ENCODE measurements at places on chromosomes 13 and 19.

DNA sequence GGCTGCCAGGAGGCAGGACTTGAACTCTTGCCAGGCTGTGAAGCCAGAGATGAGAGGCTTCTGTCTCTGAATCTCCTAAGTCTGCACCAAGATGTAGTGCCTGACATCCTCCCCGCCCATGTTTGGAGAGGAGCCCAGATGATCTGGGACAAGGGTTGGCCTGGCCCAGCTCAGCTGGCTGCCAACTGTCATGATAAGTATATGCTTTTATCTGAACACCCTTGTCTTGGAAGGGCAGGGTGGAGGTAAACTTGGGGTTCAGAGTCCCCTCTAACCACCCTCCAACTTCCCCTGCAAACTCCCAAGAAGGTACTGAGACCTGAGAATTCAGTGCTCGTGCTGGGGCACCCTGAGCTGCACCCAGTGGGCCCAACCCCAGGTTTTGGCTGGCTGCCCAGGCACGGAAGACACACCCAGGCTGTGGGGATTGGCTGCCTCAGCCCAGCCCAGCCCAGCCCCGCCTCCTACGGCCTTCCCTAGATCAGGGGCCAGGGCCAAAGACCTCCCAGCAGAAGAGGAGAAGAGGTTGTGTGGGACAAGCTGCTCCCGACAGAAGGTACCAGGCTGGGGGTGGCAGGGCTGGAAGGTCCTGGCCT, at the start of gene CYP4F12:
CYP4F12 (plus strand) TSS at position 508 of the 596 bp plus-strand sequence. CDS start 443 bp downstream, outside the sequence.
- peak; percentile 27 for DNase-seq

- peak; percentile 33 for DNase-seq
Measured at GRCh38 chr19:610071-610800, 20.6 kb downstream of the HCN2 start.

DNA sequence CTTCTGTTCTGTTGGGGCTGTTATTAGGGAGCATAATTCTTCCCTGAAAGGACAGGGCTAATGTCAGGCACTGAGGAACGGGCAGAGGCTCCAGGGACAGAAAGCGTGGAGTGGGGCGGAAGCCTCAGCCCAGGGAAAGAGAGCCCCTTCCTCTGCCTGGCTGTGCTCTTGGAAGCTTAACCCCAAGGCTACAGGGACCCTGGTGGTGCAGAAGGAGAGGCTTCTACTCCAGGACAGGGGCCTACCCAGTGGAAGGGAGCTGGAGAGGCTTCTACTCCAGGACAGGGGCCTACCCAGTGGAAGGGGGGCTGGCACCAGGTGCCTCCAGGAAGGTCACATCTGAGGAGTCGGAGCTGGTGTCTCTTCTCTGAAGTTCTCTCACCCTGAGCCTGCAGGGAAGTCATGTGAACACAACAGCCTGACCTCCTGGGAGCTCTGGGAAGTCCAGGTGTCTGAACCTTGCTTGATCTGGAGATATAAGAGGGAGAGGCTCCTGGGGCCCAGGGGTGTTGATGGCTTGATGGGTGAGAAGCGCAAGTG, 159.5 kb upstream of the SOX1 start:
- DNase-seq: no peak

- DNase-seq: no peak
Measured at GRCh38 chr13:36248700-36249099, 34.3 kb upstream of the SOHLH2 start.

- no peak for DNase-seq
Measured at GRCh38 chr13:54210397-54211049, 1181.9 kb downstream of the OLFM4 start.

GRCh38 chr13:112588490-112589297, 741 bp upstream of the TUBGCP3 start:
- DNase-seq: no peak

- DNase-seq: no peak
Measured at GRCh38 chr19:35115177-35115951, at the start of gene FXYD3. Gene FXYD3 (plus strand): TSS chr19:35115823. CDS start chr19:35119377, 3,554 bp downstream.

DNA sequence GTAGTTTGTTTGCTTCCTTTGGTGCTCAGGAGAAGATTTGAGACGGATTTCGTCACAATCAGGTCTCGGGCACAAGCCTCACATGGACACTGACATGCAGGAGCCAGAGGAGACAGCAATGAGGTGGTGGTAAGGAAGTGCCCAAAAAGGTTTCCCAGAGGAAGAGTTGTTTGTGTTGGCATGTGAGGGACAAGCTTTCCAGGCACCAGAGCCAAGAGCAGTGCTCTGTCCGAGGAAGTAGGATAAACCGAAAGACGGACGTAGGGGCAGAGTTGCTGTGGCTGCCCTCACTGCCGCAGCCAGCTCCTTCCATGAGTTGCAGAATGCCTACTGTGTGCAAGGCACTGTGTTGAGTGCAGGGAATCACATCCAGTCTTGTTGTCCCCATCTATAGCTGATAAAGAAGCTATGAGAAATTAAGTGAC, 27.7 kb downstream of the SAE1 start:
- DNase-seq: no peak

GRCh38 chr13:111413407-111414187, 93.2 kb downstream of the TEX29 start:
- no peak for DNase-seq

GRCh38 chr13:79361299-79361698, 44.8 kb downstream of the RBM26 start:
- DNase-seq: no peak

DNA sequence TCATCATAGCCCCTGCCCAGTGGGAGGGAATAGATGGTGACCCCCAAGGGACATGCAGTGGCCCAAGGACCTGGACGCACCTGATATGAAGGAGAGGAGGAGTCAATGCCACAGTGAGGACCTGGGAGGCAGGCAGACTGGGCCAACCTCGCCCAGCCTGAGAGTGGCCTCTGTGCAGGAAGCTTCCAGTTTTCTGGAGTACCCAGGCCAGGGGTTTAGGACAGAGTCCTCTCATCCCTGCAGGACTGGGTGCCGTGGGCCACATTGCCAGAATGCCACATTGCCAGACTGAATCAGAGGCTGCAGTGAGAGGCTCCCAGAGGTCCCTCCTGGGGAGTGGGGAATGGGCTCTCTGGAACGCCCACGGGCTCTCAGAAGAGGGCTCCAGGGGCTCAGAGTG, 82.9 kb upstream of the VSTM2B start:
- no peak for DNase-seq

DNA sequence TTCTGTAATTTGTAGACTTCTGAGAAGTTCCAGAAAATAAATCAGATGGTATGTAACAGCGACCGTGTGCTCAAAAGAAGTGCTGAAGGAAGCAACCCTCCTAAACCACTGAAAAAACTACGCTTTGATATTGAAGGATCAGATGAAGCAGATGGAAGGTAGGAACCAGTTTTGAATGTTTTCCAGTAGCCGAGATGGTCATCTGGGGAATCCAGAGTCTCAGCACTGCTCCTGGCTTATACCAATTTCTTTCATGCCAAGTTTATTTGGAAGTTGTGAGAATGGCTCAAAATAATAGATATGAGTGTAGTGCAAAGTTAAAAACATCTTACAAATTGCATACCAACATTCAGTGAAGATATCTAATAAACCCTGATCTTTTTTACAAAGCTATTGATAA, 56.2 kb downstream of the RCBTB2 start:
- no peak for DNase-seq

DNA sequence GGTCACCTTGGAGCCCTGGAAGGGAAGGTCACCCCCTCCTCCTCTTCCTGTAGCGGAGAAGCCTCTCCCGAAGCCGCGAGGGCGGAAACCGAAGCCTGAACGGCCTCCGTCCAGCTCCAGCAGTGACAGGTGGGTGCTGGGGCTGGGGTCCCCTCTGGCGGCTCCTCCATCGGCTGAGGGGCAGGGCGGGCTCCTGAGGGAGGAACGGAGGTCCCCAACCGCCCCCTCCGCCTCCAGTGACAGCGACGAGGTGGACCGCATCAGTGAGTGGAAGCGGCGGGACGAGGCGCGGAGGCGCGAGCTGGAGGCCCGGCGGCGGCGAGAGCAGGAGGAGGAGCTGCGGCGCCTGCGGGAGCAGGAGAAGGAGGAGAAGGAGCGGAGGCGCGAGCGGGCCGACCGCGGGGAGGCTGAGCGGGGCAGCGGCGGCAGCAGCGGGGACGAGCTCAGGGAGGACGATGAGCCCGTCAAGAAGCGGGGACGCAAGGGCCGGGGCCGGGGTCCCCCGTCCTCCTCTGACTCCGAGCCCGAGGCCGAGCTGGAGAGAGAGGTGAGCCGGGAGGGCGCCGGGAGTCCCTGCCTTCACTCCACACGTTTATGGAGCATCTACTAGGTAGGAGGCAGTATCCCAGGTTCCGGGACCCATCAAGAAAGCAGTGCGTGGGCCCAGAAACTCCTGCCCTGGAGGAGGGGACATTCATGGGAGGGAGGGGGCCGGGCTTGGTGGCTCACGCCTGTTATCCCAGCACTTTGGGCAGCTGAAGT, 22.0 kb downstream of the HDGFL2 start:
- DNase-seq: no peak

GRCh38 chr13:41193469-41193868, 900 bp downstream of the KBTBD7 start:
- DNase-seq: no peak

DNA sequence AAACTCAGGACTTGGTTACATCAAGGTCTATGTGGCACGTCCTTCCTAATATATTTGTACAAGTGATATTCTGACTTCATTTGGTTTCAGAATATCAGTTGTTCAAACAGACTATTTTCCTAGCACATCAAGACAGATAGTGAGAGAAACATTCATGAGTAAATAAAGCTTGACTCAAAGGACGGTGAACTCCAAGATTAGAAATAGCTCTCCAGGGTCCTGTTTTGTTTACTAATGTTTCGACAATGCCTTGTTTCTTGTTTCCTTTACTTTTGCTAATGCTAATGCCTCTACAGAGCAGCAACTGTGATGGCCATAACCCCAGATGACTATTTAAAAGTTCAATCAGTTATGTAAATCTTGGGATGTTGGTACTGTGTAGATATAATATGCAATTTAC, 313.9 kb downstream of the KLF12 start:
- DNase-seq: no peak

GRCh38 chr13:76696370-76696769, 189.8 kb downstream of the KCTD12 start:
- no peak for DNase-seq

GRCh38 chr13:75139291-75139690, 342.7 kb downstream of the TBC1D4 start:
- no peak for DNase-seq

GRCh38 chr19:32743021-32743420, 23.5 kb downstream of the TDRD12 start:
- DNase-seq: no peak

DNA sequence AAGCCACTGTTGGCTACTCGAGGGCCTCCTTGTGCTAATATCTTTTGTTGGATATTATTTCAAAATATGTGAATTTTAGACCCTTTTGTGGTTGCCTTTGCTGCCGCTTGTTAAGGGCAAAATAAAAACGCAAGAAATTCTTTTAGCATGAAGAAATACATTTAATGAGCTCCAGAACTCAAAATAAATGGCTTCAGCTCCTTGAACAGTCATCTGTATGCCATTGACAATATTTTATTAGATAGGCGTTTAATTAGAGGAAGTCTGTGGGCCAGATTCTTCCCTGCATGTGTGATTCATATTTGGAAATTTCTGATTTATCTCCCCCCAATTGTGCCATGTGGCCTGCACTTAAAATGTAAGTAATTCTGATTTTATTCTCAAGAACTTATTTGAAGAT, 177.2 kb downstream of the STK24 start:
- DNase-seq: no peak

GRCh38 chr13:44050450-44051063, 170.9 kb downstream of the LACC1 start:
- peak; percentile 36 for DNase-seq

DNA sequence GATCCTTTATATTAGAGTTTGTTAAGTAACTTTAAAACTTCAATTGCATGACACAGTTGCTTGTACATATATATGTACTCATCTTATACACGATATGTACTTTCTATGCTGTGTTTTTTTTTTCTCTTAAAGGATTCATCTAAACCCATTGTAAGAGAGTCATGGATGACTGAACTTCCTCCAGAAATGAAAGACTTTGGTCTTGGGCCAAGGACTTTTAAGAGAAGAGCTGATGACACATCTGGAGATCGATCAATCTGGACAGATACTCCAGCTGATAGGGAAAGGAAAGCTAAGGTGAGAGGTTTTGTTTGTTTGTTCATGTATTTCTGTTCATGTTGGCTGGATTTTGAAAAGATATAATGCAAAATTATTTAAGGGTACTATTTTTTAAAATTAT, 26.0 kb downstream of the GPALPP1 start:
- DNase-seq: no peak

- DNase-seq: no peak
Measured at GRCh38 chr19:42255766-42256745, 1.1 kb upstream of the ERF start.

GRCh38 chr13:73970421-73971055, 163.7 kb downstream of the KLF12 start:
- no peak for DNase-seq

GRCh38 chr13:64579331-64579730, 2650.8 kb downstream of the PCDH9 start:
- no peak for DNase-seq

DNA sequence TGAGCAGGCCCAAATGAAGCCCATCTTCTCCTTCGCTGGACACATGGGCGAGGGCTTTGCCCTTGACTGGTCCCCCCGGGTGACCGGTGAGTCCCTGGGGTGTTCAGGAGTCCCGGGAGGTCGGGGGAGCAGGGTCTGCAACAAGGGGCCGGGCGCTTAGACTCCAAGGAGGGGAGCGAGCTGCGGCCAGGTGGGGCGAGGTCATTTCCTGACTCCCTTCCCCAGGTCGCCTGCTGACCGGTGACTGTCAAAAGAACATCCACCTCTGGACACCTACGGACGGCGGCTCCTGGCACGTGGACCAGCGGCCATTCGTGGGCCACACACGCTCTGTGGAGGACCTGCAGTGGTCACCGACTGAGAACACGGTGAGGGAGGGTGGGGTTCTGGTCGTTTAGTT, 4.7 kb downstream of the GRWD1 start:
- no peak for DNase-seq

GRCh38 chr19:13010038-13010991, 15.0 kb downstream of the NFIX start:
- DNase-seq: no peak

DNA sequence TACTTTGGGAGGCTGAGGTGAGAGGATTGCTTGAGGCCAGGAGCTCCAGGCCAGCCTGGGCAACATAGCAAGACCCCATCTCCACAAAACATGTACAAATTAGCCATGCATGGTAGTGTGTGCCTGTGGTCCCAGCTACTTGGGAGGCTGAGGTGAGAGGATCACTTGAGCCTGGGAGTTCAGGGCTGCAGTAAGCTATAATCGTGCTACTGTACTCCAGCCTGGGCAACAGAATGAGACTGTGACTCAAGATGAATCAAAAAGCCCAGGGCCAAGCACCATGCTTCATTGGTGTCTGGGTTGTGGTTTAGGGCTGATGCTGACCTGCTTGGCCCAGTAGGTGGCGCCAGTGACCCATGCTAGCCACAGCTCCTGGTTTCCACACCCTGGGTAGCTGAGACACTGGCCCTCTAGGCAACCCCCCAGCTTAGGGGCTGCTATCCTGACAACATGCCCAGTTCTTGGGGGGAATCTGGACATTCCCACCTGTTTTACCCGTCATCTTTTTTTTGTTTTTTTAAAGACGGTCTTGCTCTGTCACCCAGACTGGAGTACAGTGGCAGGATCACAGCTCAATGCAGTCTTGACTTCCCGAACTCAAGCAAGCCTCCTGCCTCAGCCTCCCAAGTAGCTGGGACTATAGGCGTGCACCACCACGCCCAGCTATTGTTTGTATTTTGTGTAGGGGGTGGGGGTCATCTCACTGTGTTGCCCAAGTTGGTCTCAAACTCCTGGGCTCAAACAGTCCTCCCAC, 5.5 kb downstream of the CCDC124 start:
- peak; percentile 79 for DNase-seq

All from CD4-positive, alpha-beta memory T cell (primary cell).